Stimulated activated CD4-positive, alpha-beta T cell treated with anti-CD3 and anti-CD28 coated beads, Interleukin-15, amount 100 ng/mL, for 1 hour (primary cell): ENCODE measurements at places on chromosomes 11 and 22.

DNA sequence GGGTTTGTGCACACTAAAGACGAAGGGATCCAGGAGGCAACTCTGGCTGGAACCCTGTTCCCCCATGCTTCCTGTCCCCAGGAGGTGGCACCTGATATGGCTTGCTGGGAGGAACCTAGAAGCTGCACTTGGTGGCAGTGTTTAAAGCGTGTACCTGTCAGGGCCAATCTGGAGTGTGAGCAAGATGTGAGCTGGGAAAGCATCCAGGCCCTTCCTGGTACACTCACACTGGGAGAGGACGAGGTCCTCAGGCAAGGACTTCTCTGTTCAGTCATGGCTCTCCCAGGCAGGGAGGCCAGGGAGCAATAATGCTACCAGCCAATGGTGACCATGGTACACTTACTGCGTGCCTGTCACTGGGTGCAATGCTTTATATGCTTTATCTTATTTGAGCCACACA, 130.7 kb upstream of the NECTIN1 start:
- no peak for DNase-seq

DNA sequence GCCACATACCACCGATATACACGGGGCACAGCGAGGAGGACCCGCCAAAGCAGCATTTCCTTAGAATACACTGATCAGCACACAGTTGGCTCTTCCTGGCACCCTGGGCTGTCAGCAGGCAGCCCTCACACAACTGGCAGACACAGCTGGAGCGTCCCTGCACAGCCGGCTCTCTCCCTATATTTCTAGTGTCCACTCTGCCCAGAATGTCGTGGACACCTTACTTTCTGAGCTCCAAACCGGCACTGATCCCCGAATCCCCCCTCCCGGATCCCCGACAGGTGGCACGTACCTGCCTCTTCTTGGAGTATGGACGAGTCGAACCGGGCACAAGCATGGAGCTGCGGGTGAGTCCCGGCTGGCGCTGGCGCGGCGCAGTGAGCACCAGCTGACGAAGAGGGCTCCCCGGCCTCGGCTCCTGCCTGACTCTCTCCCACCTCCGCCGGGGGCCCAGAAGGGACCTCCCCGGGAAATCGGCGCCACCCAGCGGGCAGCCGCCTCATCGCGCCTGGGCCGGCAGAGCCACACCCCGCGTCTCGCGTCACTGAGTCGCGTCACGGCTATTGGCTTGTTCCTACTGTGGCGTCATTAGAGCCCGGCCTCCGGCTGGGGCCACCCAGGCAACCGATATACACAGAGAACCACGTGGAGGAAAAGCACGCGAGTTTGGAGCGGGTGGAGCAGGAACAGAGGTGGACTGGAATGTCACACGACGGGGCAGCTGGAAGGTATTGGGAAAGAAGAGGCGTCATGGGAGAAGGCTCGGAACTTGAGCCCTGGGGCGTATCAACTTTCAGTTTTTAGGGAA, at the start of gene USP2:
USP2 (minus strand) TSS at position 510 of the 808 bp plus-strand sequence. CDS start 8,210 bp downstream, outside the sequence.
- peak; percentile 97 for DNase-seq

GRCh38 chr22:29434288-29434687, 4.1 kb upstream of the RFPL1 start:
- no peak for DNase-seq

DNA sequence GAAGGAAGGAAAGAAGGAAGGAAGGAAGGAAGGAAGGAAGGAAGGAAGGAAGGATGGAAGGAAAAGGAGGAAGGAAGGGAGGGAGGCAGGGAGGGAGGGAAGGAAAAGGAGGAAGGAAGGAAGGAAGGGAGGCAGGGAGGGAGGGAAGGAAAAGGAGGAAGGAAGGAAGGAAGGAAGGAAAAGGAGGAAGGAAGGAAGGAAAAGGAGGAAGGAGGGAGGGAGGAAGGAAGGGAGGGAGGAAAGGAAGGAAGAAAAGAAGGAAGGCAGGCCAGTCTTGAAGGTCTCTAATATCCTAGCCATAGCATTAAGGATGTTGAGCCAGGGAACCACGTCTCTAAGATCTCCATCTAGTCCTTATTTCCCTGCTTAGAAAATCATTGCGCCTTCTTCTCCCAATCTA, 78.8 kb downstream of the TMPRSS5 start:
- no peak for DNase-seq

- no peak for DNase-seq
Measured at GRCh38 chr22:19377565-19378343, 53.8 kb downstream of the HIRA start.

- DNase-seq = no peak
Measured at GRCh38 chr11:12761029-12761428, 86.8 kb downstream of the TEAD1 start.

DNA sequence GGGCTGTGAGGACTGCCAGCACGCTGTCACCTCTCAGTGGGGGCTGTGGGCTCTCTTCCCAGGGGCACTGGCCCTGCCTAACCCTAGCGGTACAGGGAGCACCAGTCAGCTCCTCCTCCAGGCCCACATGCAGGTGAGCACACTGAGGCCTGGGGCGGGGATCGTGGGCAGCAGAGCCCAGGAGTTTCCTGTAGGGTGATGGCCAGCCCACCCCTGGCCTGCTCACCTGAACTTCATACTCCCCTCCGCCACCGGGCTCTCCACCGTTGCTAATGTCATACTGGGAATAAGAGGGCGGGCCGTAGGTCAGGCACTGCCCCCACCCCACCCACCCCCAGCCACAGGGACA, 10.0 kb upstream of the TREH start:
- DNase-seq = no peak

DNA sequence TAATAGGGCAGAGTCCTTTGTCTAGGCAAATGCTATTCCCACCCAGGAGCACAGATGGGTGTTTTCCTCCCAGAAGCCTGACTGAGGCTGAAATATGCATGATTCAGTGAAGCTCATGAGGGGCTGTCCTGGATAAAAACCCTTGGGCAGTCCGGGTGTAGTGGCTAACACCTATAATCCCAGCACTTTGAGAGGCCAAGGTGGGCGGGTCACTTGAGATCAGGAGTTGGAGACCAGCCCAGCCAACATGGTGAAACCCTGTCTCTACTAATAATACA, 48.6 kb upstream of the LMO2 start:
- no peak for DNase-seq

DNA sequence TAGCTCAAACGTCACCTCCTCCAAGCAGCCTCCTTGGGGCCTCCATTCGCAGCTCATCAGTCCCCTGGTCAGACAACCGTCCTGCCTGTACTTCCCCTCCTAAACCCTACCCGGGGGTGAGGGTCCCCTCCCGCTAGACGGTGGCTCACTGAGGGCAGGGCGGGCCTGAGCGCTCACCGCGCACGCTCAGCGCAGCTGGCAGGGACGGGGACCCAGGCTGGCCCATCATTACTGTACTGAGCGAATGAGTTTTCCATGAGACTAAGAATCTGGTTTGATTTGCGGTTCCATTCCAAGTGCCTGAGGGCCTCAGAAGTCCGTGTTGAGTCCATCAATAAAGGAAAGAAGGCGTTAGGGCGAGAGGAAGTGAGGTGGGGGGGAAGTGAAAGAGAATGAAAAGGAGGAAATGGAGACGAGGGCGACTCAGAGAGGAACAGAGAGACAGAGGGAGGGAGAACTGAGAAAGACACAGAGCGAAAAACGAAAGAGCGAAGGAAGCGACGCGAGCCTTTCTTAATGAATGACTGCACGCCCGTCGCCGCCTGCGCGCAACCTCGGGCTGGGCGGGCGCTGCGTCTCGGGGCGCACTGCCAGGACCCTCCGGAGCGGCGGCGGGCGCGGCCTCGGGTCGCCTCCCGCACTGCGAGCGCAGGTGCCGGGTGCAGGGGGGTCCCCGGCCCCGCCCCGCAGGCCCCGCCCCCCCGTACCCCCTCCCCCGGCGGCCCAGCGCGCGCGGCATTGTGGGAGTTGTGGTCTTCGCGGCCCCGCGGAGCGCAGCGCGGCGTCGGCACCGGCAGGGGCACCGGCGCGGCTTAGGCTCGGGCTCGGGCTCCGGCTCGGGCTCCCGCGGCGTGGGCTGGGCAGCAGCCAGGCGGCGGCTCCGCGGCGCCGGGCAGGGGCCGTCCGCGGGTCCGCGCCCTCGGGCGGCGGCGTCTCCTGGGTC, at the start of gene ASPHD2:
ASPHD2 (plus strand) TSS at position 746 of the 943 bp plus-strand sequence. CDS start 4,356 bp downstream, outside the sequence.
- DNase-seq = peak; percentile 70

GRCh38 chr22:28408709-28409108, 270.9 kb downstream of the TTC28 start:
- no peak for DNase-seq

GRCh38 chr11:66360406-66361073, 11.0 kb downstream of the SLC29A2 start:
- no peak for DNase-seq

DNA sequence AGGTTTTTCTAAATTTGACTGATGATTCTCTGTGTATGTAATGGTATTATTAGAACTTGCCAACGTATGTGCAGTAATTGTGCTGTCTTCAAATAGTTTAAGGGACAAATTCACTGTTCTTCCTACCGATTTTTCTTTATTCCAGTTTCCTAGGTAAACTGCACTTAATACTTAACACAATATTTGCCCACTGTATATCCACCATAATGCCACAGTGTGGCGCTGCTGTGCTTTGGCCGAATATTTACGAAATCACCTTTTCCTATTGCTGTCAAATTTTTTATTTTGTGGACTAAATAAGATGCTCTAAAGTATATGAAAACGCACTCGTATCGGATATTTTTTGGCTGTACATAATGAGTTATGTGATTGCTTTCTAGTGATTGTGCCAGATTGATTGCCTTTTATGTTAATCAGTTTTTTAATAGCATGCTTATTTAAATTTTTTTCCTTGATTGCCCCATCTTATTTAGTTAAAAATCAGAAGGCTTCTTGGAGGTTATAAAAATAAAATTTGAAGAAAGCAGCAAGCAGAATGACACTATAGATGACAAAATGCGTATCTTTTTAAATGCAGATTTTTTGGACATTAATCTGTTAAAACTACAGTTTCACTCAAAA, 10.5 kb downstream of the AASDHPPT start:
- DNase-seq = no peak

DNA sequence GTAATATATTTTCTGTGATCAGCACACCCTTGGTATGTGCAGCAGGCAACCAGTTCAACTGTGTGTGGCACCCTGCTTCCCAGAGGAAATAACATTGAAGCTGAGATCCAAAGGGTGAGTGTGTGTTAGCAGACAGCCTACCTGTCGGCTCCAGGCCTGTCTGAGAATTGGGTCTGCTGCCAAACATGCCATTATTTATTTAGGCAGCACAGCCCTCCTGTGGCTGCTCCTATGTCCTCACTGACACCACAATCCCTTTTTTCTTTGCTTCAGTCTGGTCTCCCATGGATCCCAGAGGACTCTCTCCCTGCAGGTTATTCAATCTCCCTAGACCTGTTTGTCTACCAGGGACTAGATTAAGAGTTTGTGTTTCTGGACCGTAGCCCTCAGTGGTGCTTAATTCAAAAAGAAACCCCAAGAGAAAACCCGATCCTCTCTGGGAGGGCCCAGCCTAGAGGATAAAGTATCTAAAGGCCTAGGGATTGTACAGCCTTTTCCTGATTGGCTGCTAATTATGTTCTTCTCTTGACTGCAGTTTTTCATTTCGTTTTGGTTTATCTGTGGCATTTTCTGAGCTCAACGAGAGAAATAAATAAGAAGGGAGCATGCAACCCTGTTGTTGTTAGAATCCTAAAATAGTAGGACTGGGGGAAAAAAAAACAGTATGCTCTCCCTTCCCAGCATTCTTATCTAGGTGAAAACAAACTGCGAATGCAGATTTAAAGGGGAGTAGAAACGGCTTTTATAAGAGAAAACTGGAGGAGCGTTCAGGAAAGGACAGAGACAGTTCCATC, 24.1 kb downstream of the KCNE3 start:
- no peak for DNase-seq

- DNase-seq = no peak
Measured at GRCh38 chr11:95920460-95921105, 3.3 kb downstream of the MTMR2 start.

DNA sequence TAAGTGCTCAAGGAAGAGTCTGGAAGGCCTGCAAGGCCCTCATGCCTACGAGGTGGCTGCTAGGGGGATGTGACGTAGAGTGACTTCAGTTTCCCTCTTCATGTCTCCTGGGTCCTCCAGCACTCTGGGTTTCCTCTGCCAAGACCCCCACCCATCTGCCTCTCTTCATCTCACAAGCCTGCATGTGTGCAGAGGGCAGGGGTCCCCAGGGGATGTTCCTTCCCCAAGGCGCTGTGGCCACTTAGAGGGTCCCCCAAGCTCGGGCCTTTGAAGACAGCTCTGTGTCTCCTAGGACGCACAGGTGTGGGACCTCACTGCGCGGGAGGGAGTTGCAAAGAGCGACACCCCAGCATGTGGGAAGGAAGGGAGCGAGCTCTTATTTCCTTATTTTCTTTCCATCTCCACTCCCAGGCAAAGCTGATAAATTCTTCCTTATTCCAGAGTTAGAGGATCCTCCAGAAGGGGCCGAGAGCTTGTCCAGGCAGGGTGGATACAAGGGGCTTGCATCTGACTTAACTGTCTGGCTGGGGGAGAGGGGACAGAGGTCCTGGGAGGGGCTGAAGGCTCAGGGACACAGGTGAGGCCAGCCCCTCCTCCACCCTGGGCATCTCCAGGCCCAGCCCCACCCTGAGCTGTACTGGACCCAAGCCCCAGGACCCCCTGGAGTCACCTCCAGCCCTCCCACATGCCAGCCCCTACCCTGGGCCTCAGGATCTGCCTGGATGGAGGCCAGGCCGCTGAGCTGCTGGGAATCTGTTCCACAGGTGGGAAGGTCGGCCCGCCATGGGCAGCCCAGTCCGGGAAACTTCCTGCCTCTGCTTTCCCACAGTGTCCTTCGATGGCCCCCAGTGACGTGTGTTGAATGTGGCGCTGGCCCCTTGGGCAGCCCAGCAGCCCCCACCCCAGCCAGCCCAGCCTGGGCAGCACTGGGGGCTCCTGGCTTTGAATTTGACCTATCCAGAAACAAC, 59.7 kb upstream of the KCNQ1OT1 start:
- DNase-seq = no peak

- DNase-seq = no peak
Measured at GRCh38 chr11:9974375-9974774, 310.5 kb downstream of the SWAP70 start.

DNA sequence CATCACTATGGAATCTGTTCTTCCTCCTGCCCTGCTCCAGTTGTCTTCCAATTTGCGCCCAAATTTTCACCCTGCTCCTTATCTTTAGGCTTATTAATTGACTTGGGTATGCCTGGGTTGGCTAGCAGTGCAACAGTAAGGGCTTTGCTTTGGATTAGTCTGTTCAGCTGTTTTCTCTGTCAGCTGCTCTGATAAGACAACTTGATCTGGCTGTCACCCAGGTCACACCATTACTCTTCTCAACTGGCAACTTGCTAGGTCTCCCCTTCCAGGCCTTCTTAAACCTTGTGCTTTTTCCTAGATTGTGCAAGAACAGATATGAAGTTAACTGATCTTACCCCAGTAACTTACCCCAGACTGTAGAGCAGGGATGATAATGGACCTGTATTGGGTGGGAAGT, 357.8 kb upstream of the LARGE1 start:
- no peak for DNase-seq

- no peak for DNase-seq
Measured at GRCh38 chr11:118374729-118375128, 15.3 kb downstream of the UBE4A start.

- no peak for DNase-seq
Measured at GRCh38 chr22:39292031-39292462, 27.4 kb downstream of the RPL3 start.

GRCh38 chr22:46187862-46188261, 37.5 kb downstream of the PPARA start:
- DNase-seq = no peak
